ENCODE measurements at places on chromosomes 2 and 18.

DNA sequence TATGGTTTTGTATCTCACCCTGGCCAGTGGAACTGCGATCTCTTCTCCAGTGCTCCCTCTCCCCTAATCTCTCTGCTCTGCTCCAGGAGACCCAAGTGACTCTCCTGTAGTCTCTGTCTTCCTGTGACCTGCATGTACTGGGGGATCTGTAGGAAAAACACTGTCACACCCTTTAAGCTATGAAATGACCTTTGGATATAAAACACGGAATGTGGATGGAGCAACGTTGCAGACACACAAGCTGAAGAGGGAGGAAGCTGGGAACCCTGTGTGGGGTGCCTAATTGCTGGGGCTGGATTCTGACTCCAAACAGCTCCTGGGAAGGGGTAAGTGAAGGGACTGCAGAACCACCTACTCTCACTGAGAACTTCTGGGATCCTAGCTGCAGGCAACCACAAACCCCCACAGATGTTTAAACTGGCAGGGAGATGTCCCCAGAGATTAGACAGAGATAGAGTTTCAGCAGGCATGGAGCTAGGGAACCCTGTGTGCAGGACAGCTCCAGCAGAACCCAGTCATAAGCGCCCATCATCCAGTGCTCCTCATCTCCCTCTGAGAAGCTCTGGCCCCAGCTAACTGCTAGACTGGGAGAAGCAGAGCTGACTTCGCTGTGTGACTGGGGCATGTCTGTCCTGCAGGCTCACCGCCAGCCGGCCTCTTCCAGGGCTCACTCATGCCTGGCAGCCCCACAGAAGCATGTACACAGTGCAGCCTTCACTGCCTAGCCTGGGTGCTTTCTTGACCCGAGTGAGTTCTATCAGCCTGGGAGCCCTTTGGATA lies 482.7 kb upstream of the SETBP1 start:
- no peaks in the 10 kb centered on the region for H3K36me3 ChIP-seq
- no peak for DNase-seq
- no peak overlapping the region for H3K27ac ChIP-seq
- no peaks in the 10 kb centered on the region for H3K4me1 ChIP-seq

GRCh38 chr2:101341901-101342624 lies 33.6 kb upstream of the RNF149 start:
- no peaks in the 10 kb centered on the region for H3K36me3 ChIP-seq
- H3K27me3 ChIP-seq = no peaks in the 10 kb centered on the region
- no peaks in the 10 kb centered on the region for H3K4me1 ChIP-seq
- no peak overlapping the region for H3K4me3 ChIP-seq
- H3K27ac ChIP-seq = no peak overlapping the region

GRCh38 chr2:27074738-27075565 lies 3.5 kb upstream of the EMILIN1 start:
- peak overlapping the region; percentile 82 for H3K27ac ChIP-seq
- DNase-seq = no peak
- H3K4me3 ChIP-seq = no peak overlapping the region
- H3K36me3 ChIP-seq = peaks cover 2% of the 10 kb centered on the region

DNA sequence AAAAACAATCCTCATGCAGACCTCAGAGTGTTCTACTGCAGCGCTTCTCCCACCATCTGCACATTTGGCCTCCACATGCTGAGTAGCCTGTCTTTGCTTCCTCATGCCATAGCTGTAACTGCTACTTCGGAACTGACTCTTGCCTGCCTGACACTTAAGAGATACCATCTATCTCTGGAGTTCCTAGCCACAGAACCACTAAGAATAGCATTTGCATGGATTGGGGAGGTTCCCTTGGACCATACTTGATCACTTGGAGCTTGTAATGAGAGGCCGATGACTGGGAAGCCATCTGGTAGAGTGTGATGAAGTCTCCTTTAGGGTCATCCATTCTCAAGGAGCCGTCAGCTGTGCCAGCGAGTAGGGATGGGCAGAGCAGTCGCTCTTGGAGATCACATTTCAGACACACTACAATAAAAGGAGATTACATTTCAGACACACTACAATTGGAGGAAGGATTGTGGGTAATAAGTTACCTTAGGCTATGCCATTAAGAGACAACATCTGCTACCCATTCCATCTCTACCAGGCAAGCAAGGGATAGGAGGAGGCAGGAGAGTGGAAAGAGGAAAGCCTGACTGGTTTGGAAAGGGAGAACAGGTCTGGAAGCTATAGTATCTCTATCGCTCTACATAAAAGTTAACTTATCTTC lies 21.8 kb downstream of the DOK1 start:
- no peak overlapping the region for H3K4me3 ChIP-seq
- H3K36me3 ChIP-seq = no peaks in the 10 kb centered on the region
- DNase-seq = no peak
- no peak overlapping the region for H3K27ac ChIP-seq
- H3K27me3 ChIP-seq = no peaks in the 10 kb centered on the region

GRCh38 chr2:79831961-79832360 lies 319.1 kb downstream of the CTNNA2 start:
- no peaks in the 10 kb centered on the region for H3K4me1 ChIP-seq
- H3K4me3 ChIP-seq = no peak overlapping the region
- H3K27ac ChIP-seq = no peak overlapping the region
- DNase-seq = no peak

DNA sequence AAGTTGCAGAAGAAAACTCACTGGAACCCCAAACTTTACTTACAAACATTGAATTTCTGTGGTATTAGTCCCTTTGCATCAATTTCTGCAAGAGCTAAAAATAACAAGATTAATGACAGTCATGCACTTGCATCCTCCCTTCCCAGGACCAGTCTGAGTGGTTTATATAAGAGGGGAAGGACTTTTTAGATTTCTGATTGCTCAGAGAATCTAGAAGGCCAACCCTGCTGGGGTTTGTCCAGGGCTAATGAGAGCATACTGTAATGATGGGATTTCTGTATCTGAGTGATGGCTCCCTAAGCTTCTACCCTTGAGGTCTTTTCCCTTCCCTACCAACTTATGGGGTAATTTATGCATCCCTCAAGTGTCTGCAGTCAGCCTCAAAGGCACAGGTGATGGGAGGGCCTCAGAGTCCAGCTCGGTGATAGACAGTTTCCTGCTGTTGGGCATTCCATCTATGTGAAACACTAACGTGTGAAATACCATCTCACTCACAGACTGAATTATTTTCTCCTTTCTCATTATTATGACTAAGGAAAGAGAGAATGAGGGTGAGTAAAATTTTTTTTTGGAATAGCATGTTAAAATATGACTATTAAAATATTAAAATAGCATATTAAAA lies 556.3 kb downstream of the RIT2 start:
- no peaks in the 10 kb centered on the region for H3K4me1 ChIP-seq
- no peak for DNase-seq
- no peak overlapping the region for H3K4me3 ChIP-seq
- no peaks in the 10 kb centered on the region for H3K36me3 ChIP-seq
- H3K27ac ChIP-seq = no peak overlapping the region

DNA sequence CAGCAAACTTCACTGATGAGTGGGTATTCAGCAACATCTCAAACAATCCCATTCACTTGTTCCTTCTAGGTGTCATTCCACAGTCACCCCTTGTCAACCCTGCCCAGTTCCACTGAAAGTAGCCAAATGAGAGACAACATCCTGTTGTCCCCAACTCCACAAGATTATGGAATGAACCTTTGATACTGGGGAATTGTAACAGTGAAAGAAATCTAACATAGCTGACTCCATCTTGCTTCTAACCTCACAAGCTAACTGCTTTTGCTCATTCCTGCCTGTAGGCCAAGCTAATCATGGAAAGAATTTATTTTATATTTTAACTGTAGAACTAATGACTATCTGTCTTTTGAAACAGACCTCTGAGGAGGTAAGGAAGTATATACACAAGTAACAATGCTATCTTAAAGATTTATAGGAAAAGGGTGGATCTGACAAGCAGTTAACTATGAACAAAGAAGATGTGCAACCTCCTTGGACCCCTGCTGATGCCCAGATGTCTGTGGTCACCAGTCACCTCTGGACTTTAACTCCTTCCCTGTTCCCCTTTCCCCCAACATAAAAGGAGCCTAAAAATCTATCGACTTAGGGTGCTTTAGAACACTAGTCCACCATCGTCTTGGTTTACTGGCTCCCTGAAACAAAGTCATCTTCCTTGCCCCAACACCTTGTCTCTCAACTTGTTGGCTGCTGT lies 6.9 kb upstream of the ANXA4 start:
- no peaks in the 10 kb centered on the region for H3K4me1 ChIP-seq
- no peaks in the 10 kb centered on the region for H3K36me3 ChIP-seq
- no peak overlapping the region for H3K27ac ChIP-seq
- no peaks in the 10 kb centered on the region for H3K27me3 ChIP-seq
- no peak for DNase-seq
- no peak overlapping the region for H3K4me3 ChIP-seq

GRCh38 chr2:168182550-168183249 lies 64.7 kb downstream of the STK39 start:
- H3K4me1 ChIP-seq = no peaks in the 10 kb centered on the region
- DNase-seq = no peak
- no peak overlapping the region for H3K27ac ChIP-seq
- H3K27me3 ChIP-seq = no peaks in the 10 kb centered on the region

GRCh38 chr2:97997784-97998392 lies 2.1 kb upstream of the TMEM131 start:
- DNase-seq = no peak
- no peak overlapping the region for H3K27ac ChIP-seq
- H3K36me3 ChIP-seq = no peaks in the 10 kb centered on the region
- no peak overlapping the region for H3K4me3 ChIP-seq
- H3K4me1 ChIP-seq = peaks cover 7% of the 10 kb centered on the region

DNA sequence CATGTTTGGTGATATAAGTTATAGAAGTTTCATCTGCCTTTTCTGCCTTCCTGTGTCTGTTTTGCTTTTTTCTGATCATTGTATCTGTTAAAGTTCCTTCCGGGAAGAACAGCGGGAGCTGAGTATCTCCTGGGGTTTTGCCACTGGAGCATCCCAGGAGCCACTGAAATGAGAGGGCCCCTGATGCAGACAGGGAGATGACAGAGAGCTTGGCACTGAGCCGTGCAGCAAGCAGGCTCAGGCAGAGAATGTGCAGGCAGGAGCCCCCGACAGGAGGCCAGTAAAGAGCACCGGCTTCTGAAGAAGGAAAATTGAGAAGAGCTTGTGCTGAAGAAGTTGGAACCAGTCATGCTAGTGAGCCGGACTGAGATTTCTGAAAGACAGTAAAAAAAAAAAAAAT lies 137.8 kb downstream of the TDRD15 start:
- no peaks in the 10 kb centered on the region for H3K36me3 ChIP-seq
- no peak overlapping the region for H3K4me3 ChIP-seq
- no peak overlapping the region for H3K27ac ChIP-seq
- H3K4me1 ChIP-seq = no peaks in the 10 kb centered on the region
- DNase-seq = no peak
- no peaks in the 10 kb centered on the region for H3K27me3 ChIP-seq

DNA sequence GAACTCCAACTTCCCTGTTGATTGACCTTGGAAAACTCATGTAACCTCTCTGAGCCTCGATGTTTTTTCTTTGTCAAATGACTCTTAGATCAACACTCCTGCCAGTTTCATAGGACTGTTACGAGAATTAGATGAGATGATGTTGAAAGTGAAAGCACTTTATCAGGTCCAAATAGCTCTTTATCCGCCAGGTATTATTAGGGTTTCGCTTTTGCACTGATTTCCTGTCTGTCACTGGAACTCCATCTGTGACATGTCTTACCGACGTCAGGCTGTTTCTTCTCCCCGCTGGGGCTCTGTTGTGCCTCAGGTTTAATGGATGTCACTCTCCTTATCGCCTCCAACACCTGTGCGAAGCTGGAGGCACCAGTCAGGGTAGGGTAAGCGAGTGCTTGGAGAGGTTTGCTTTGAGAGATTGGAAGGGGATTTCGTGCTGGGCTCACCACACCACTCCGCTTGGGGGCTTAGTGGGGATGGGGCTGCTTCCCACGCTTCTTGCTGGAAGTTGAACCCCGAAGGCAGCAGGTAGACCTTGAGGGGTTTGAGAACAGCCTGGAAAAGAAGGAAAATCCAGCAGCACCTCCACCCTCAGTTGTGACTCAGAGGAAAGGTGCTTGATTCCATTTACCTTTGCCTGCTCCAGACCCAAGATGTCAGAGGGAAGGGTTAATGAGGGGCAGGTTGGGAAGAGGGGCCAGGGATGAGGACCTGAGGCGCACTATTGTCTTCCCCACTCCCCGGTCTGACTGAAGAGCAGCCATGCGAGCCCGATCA lies 4.3 kb downstream of the GAD1 start:
- H3K4me3 ChIP-seq = no peak overlapping the region
- no peaks in the 10 kb centered on the region for H3K36me3 ChIP-seq
- H3K4me1 ChIP-seq = peaks cover 6% of the 10 kb centered on the region
- peaks cover 100% of the 10 kb centered on the region for H3K27me3 ChIP-seq

- H3K4me1 ChIP-seq = peaks cover 3% of the 10 kb centered on the region
- no peaks in the 10 kb centered on the region for H3K36me3 ChIP-seq
- H3K27ac ChIP-seq = no peak overlapping the region
Observed at GRCh38 chr2:102321941-102322719, 10.8 kb downstream of the IL1RL1 start.

- no peaks in the 10 kb centered on the region for H3K36me3 ChIP-seq
- H3K27me3 ChIP-seq = no peaks in the 10 kb centered on the region
- H3K4me1 ChIP-seq = no peaks in the 10 kb centered on the region
- H3K4me3 ChIP-seq = no peak overlapping the region
- DNase-seq = no peak
Observed at GRCh38 chr18:525036-525797, 24.7 kb upstream of the COLEC12 start.

DNA sequence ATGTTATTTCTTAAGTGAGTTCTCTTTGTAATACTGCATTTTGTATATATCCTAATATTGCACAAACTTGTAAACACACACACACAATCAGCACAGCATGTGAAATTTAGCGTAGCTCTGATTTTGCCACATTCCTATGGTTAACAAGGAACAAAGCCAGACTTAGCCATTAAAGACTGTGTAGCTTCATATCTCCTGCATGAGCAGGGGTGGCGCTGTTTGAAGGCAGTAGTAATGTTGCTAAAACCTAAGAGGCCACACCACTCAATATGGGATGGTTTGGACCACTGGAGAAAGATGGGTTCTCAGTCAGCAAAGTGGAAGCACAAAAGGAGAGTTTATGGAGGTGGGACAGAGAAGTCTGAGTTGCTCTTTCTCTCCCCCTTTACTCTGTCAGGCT lies 61.1 kb upstream of the RND3 start:
- no peaks in the 10 kb centered on the region for H3K4me1 ChIP-seq
- no peak for DNase-seq
- no peaks in the 10 kb centered on the region for H3K27me3 ChIP-seq
- no peak overlapping the region for H3K4me3 ChIP-seq
- no peaks in the 10 kb centered on the region for H3K36me3 ChIP-seq

DNA sequence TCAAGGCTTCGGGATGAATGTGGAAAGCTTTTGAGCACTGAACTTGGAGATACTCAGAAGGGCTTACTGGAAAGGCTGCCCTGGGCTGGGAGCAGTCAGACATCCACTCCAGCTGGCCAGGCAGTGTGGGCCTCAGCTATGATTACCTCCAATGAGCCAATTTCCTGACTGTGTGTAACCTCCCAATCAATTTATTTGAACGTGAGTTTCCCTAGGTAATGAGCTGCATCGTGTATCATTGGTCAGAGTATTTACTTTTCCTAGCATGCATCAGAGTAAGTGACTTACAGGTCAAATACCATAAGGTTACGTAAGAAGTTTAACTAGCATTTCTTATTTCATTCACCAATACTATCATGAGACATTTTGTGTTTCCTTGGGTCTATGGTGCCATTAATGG lies 11.0 kb upstream of the CTAGE1 start:
- no peaks in the 10 kb centered on the region for H3K4me1 ChIP-seq
- no peak overlapping the region for H3K4me3 ChIP-seq
- no peak for DNase-seq
- H3K27ac ChIP-seq = no peak overlapping the region
- H3K36me3 ChIP-seq = no peaks in the 10 kb centered on the region

GRCh38 chr2:223475901-223476300 lies 126.3 kb downstream of the SCG2 start:
- no peak for DNase-seq
- no peak overlapping the region for H3K27ac ChIP-seq
- H3K4me3 ChIP-seq = no peak overlapping the region
- no peaks in the 10 kb centered on the region for H3K4me1 ChIP-seq
- H3K27me3 ChIP-seq = no peaks in the 10 kb centered on the region

Data from thymus (tissue), 14 donors.